ENCODE measurements at places on chromosomes 13 and 19.

GRCh38 chr13:102183509-102184182, 218.2 kb downstream of the FGF14 start:
- DNase-seq: no peak

- no peak for DNase-seq
These were observed 249.0 kb downstream of the TSHZ3 start for GRCh38 chr19:31100206-31100590.

DNA sequence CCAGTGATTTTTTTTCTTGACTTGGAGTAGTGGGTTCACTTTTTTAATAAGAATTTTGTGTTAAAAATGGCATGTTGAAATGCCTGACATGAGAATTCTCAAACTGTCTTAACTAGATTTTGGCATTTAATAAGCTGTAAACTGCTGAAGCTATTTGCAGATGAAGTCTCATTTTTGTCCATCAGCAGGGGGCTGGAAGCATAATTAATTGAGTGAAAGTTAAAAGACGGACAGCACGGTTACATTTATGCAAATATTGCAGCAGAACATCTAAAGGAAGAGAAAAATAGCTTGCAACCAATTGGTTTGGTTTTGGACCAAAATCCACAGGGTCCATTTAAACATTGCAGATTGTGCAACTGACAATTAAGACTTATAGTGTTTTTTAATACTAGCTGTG, 837.3 kb upstream of the KLHL1 start:
- no peak for DNase-seq

DNA sequence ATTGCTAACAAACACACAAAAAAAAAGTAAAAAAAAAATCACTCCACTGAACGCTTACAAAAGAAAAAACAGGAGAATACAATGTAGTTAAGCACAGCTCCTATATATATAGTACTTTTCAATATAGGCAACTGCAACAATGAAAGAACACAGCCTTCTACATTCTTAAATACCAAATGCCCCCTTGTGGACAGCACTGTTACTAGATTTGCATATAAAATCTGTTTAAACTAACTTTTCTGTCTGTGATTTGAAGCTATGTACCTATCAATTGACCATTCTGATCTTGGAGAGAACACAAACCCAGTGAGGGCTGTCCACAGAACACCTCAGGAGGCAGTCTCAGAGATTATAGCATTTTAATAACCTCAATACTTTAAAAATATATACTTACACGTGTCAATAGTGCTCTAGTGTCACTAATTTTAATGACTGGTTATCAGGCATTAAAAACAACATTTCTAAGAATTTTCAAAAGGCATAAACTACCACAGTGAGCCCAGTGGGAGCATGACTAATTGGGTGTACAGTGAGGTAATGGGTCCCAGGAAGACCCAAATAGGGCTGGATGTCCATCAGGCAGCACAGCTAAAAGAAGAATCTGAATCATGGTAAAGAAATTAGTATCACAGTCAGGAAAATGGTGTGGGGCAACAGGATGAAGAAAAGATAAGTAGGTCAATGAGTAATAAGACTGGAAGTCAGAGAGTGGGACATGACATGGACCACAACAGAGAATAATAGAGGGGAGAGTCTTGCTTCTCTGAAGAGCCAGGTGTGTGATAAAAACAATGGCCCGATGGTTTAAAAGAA, 22.2 kb downstream of the CCDC169 start:
- DNase-seq: peak; percentile 83

- no peak for DNase-seq
These were observed 615 bp upstream of the ZNF135 start for GRCh38 chr19:58058467-58058866.

- DNase-seq: no peak
These were observed 1567.4 kb downstream of the EFNB2 start for GRCh38 chr13:104967836-104968630.
